ENCODE measurements at places on chromosomes 6 and 20.

DNA sequence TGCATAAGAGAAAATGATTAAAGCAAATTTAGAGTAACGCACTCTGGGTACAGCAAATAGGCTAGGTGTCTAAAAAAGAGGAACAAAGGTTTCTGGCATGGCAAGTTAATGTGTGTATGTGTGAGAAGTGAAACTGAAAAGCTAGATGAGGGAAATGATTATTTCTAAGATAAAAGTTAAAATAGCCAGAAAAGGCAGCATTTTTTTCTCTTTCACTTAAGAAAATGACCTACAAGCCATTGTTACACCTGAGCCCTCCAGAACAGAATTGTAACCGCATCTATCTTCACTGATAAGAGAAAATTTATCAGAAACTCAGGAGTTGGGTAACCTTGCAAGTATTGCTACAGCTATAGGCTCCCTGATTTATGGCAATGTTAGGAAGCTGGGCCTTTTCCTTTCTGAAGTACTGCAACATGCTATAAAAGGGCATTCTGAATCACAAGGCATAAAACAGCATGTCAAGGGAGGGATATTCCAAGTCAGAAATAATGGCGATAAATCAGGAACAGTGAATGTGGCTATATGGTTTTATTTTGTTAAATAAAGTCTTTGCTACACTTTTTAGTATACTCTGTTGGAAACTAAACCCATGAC is 395.3 kb downstream of the TBC1D32 start:
- no peak for DNase-seq

GRCh38 chr6:16476861-16477260 is 238.5 kb downstream of the GMPR start:
- DNase-seq, result no peak

- no peak for DNase-seq
These were observed 212.1 kb upstream of the EXOC2 start for GRCh38 chr6:904994-905393.

DNA sequence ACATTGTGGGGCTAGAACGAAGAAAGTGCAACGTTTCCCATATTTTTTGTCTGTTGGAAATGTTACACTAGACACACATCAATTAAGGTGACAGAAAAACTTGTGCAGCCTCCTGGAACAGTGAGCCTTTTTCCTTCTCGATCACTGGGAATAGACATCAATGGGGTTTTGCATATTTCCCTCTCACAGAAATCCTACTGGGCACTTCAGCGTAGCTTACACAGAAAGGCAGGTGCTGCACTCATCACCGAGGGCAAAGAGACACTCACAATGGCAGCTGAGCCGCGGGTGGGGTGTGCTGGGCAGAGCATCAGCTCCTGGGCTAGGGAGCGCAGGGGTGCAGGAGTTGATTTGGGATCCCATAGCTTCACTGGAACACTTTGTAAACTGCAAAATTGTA is 64.5 kb downstream of the THBS2 start:
- DNase-seq, result no peak

DNA sequence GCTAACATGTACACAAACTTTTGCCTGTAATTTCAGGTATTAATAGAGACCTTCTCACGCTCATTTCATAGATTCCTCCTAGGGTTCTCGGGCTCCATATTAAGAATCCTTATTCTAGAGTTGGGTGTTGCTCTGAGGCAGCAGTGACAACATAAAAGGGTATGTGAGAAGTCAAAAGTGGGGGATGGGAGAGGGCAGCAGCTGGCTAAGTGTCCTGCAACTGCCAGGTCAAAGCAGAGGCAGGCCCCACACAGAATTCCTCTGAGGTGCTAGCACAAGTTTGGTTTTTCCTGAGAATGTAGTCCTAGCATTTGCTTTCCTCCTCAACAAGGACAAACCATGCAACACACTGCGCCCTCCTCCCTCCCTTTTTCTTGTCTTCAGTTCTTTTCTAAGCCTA is 4.6 kb downstream of the NSFL1C start:
- no peak for DNase-seq

- DNase-seq, result no peak
These were observed 71.6 kb downstream of the SH3BGRL2 start for GRCh38 chr6:79702691-79703090.

GRCh38 chr6:141641406-141641805 is 491.3 kb upstream of the GJE1 start:
- no peak for DNase-seq

GRCh38 chr6:14550410-14550809 is 432.8 kb downstream of the CD83 start:
- DNase-seq, result no peak

DNA sequence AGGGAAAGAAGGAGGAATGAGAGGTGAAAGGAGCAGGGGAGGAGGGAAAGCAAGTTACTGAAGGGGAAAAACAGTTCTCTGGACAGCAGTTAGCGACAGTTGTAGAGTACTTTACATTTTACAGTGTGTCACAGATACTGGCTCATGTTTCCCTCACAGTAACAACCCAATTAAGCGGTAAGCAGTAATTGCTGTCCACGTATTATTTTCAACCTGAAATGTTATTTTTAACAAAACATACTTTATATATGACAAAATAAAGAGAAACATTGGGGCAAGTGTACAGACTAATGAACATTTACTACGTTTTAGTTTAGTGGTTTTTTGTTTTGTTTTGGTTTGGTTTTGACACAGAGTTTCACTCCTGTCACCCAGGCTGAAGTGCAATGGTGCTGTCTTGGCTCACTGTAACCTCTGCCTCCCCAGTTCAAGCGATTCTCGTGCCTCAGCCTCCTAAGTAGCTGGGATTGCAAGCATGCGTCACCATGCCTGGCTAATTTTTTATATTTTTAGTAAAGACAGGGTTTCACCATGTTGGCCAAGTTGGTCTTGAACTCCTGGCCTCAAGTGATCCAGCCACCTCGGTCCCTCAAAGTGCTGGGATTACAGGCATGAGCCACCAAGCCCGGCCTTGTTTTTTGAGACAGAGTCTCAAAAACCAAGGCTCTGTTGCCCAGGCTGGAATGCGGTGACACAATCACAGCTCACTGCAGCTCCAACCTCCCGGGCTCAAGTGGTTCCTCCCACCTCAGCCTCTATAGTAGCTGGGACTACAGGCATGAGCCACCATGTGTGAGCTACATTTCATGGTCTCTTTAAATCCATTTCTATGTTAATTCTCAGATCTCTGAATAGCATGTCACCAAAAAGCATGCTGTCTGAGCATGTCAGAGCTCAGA is 22.6 kb upstream of the BTN3A2 start:
- DNase-seq, result no peak

GRCh38 chr20:63624486-63624885 is 2.4 kb downstream of the GMEB2 start:
- no peak for DNase-seq
